Hair follicular keratinocyte (primary cell): ENCODE measurements at places on chromosomes 1 and 21. TPM values are rescaled to one million over a fixed set of nuclear protein-coding genes. Genes with fewer than 3 reads are reported as not detected.

GJB5 gene
- total RNA-seq = 120 and 157 TPM in 2 replicates

CD48 gene
- not detected in 2 replicates for total RNA-seq

RBM15 gene
- 14.1 and 18.3 TPM in 2 replicates for total RNA-seq

S100A14 gene
- 1,521 and 2,019 TPM in 2 replicates for total RNA-seq

ADAMTS4 gene
- 0.08 and 1.5 TPM in 2 replicates for total RNA-seq

SHISAL2A gene
- total RNA-seq = not detected in 2 replicates

ERVH48-1 gene
- total RNA-seq = 0.80 TPM in 1 of 2 replicates, not detected in the other

TNN gene
- total RNA-seq = not detected in 2 replicates

HSD3B2 gene
- not detected in 2 replicates for total RNA-seq

CD1E gene
- not detected in 2 replicates for total RNA-seq

SPATA46 gene
- total RNA-seq = not detected in 2 replicates

RIPPLY3 gene
- total RNA-seq = 0.47 and 0.53 TPM in 2 replicates

FOXO6 gene
- not detected in 2 replicates for total RNA-seq

FMO2 gene
- total RNA-seq = 0.08 TPM in 1 of 2 replicates, not detected in the other

LCE3D gene
- total RNA-seq = 6.0 TPM in 1 of 2 replicates, not detected in the other
